ENCODE measurements at places on chromosomes 2 and 18.

DNA sequence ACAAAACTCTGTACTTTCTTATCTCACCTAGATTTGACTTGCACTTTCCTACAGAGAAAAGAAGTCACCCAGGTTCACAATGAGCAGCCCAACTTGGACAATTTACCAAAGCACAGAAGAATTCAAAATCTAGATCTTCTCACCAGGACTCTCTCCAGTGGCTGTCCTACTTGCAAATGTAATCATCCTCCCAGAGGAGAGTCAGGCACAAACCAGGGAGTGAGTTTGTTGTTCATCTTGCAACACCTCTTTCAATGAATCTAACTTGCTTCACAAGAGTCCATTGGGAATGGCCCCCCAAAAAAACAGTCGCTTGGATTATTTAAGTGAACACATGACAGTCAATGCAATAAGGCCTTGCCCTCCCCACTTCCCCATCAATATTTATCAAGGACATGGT is 144.6 kb downstream of the ATL2 start:
- no peak for DNase-seq

DNA sequence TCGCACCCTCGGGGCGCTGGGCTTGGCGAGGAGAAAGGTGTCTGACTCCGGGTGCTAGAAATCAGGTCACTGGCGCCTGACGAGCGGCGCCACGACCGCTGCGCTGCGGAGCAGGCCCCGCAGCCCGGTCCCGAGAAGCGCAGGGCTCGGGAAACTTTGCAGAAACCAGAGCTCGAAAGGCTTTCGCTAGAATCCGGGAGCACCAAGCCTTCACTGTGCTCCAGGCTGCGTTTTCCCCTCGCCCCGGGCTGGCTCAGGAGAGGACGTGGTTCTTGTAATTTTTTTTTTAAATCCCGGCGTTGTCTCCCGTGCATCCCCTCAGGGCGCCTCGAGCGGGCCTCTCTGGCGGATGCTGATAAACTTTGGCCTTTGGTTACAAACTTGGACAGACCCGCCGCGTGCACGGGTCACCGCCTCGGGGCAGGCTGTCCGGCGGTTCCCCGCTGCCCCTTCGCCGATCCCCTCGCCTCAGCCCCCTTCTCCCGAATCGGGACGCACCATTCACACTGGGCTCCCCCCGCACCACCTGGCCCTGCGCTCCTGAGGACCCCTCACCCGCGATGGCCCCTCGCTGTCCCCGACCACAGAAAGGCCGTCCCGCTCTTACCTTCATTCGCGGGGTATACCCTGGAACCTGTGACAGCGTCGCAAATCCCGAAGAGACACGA is 419 bp downstream of the EPHA4 start:
- DNase-seq: peak; percentile 55

DNA sequence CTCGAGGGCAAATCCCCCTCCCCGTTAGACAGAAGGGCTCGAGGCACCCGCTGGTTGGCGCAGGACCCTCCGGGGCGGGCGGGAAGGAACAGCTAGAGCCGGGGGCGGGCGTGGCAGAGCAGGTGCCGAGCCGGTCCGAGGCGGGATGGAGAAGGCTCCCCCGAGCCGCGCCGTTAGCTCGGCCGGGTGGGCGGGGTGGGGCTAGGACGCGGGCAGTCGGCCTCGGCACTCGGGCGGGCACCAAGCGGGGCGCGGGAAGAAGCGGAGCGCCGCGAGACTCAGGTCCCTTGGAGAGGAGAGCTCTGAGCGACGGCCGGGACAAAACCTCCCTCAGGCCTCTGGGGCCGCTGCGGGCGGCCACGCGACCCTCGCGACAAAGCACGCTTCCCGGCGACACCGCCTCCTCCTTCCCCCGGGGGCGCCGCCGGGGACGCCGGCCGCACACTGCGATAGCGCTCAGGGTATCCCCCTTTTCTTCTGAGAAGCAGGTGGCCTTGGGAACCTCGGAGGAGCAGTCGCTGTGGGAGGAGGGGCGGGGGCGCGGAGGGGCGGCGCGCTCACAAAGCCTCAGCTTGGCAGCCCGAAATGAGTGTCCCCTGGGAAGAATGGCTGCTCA is 721 bp downstream of the FHOD3 start:
- no peak for DNase-seq

GRCh38 chr2:37820471-37820986 is 104.6 kb upstream of the RMDN2 start:
- no peak for DNase-seq

DNA sequence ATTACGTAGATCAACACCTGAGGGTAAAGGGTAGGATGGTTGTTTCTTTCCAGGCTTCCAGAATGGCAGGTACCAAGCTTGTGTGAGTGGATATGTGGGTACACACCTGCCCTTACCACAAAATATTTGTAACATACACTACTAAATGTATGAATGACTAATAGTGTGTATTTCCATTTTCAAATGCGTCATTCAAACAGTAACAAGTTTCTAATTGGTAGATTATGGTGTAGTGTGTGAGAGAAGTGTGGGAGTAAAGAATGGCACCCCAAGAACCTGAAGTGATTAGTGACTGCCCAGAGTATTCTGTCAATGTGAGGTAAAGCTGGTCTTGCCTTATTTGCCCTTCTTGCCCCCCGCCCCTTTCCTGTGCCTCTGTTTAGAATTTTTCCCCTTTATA is 21.1 kb downstream of the AGPS start:
- no peak for DNase-seq

GRCh38 chr2:64327510-64328414 is 126.2 kb upstream of the LGALSL start:
- peak; percentile 75 for DNase-seq

DNA sequence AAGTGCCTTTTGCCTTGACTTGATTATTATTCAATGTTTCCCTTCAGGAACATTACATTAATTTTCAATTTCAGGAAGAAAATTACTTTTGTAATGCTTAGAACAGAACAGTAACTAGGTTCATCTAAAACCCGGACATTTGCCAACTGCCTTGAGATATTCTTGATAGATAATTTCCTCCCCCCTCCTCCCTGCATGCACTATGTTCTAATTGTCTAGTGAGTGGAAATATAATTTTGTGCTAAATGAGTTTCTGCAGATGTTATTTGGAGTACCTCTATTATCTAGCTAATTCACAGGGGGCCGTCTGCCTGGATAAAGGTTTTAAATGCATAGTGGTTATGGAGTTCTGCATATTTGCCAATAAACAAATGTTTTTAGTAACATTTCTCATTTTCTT is 200.3 kb upstream of the SLC39A10 start:
- DNase-seq: no peak

GRCh38 chr2:222424276-222424728 is at the start of gene SGPP2:
TSS of gene SGPP2 (plus strand) at chr2:222424543. CDS start at chr2:222424603, 60 bp downstream.
- DNase-seq: no peak

DNA sequence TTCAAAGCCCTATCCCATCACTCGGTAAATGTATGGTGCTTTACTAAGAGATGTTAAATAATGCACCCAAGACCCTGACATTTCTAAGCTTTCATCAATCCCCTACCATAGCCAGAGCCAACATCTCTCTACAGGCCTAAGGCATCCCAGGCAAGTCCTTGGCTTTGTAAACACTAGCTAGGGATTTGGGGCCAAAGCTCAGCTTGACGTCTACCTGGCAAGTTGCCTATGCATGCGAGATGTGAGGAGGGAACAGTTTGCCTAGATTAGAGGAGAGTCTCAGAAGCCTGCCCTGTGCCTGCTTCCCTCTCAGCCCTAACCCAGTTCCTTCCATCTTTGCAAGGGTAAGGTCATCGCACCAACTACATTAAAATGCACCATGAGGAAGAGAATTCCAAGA is 221.5 kb upstream of the NCKAP5 start:
- no peak for DNase-seq

- DNase-seq: no peak
Measured at GRCh38 chr18:26771524-26771923, 94.0 kb downstream of the AQP4 start.

- no peak for DNase-seq
Measured at GRCh38 chr2:223076573-223076972, 24.6 kb downstream of the KCNE4 start.

GRCh38 chr2:77767388-77768076 is 245.4 kb upstream of the LRRTM4 start:
- no peak for DNase-seq

- no peak for DNase-seq
Measured at GRCh38 chr2:42569883-42570282, 1.5 kb downstream of the MTA3 start.

DNA sequence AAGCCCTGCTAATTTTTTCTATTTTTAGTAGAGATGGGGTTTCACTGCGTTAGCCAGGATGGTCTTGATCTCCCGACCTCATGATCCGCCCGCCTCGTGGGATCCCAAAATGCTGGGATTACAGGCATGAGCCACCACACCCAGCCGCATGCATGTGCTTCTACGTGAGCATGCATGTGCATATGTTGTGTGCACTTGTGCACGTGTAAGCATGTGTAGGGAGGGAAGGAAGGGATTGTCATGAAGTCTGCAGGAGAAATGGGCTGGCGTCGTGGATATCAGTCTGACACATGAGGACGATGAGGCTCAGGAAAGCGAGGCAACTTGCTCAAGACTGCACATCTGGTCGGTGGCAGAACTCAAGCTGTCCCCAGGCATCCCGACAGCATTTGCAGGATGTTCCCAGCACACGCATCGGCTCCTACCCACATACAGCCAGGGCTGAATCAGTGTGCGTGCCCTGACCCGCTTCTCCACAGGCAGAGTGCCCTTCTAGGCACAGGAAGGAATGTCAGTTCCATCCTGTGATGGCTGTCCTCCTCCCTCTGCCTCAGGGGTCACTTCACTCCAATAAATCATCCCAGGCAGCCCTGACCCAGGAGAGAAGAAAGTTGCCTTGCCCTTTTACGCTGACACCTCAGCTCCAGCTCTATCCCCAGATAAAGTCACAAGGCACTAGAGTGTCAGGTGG is 49.9 kb upstream of the SLC14A2 start:
- no peak for DNase-seq

GRCh38 chr2:119715409-119716283 is 36.6 kb downstream of the TMEM177 start:
- DNase-seq: no peak

GRCh38 chr2:201362396-201362795 is 5.3 kb upstream of the FLACC1 start:
- no peak for DNase-seq

- DNase-seq: no peak
Measured at GRCh38 chr2:234761910-234762309, 189.9 kb upstream of the SH3BP4 start.

DNA sequence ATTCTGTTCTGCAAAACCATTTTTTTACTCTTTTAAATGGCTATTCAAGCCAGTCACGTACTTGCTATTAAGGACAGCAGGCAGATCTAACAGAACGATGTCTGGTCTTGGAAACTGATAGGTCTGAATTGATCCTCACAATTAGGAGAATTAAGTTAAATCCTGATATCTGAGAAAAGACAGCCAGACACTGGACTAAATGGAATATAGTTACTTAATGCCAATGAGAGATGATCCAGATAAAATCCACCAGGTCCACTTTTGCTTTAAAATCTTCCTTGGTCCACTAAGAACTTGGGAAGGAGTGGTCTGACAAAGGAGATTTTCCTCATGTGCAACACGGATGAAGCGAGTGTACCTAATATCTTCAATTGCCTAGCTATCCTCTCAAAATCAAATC is 86.9 kb downstream of the PLEKHM3 start:
- no peak for DNase-seq

- DNase-seq: no peak
Measured at GRCh38 chr2:55862673-55863390, 60.8 kb downstream of the EFEMP1 start.

DNA sequence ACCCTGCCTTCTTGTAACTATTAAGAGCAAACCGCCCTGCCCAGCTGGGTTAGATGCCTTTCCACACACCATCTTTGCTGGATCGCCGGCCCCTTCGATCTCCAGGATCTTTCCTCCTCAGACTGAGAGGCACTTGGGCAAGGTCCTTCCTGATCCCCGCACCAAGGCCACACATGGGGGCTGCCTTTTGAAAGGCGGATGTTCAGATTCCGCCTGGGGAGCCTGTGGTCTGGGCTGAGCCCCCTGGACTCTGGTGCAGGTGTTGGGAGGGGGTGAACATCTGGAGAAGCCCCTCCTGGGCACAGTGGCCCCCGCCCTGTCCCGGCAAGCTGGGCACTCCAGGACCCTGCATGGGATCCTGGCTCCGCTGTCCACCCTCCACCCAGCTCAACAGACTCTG is 135.4 kb upstream of the HDAC4 start:
- DNase-seq: no peak

DNA sequence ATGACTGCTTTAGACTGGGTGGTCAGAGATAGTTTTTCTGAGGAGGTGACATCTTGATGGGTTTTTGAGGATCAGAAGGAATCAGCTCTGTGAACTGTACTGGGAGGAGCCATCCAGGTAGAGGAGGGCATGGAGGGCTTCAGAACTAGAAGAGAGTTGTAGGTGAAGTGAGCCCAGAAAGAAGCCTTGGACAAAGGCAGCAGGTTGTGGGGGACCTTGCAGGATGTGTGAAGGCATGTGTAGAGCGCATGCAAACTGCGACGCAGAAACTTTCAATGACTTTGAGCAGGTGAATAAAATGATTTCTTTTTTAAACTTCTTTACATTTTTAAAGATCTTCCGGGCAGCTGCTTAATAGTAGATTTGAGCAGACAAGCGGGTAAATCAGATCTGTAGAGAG is 83.9 kb upstream of the SIX2 start:
- no peak for DNase-seq

GRCh38 chr18:21315741-21316197 is 73.7 kb downstream of the GREB1L start:
- DNase-seq: no peak

DNA sequence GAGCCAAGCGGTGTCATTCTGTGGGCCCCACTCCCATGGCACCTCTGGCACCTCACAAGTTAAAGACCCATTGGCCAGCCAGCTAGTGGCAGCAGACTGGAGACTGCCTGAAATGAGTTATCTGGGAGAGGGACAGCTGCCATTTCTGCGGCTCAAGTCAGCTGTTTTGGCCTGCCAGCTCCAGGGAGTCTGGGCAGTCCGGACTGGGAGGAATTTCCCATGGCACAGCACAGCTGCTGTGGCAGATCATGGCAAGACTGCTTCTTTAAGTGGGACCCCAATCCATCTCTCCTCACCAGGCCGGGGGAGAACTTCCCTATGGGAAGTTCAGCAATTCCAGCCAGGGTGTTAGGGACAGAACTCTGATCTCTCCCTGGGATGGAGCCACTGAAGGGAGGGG is 2187.6 kb upstream of the CELF4 start:
- no peak for DNase-seq

DNA sequence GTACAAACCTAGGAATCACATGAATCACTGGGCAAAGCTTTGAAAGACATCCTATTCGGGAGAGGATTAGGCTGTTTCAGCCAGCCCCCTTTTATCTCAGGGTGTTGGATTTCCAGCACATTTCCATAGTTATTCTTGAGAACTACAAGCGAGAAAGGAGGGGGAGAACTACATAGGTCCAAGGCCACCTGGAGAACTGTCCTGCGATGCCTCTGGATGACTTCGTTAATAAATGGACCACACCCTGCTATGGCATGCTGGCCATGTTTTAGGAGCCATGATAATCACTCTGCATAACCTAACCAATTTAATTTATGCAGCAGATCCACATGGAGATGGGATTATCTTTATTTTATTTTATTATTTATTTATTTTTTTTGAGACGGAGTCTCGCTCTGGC is 29.9 kb downstream of the RHBDD1 start:
- no peak for DNase-seq
